ENCODE measurements at places on chromosomes 1 and 21.

- no peak for DNase-seq
Observed at GRCh38 chr1:115854005-115854404, 13.1 kb upstream of the NHLH2 start.

DNA sequence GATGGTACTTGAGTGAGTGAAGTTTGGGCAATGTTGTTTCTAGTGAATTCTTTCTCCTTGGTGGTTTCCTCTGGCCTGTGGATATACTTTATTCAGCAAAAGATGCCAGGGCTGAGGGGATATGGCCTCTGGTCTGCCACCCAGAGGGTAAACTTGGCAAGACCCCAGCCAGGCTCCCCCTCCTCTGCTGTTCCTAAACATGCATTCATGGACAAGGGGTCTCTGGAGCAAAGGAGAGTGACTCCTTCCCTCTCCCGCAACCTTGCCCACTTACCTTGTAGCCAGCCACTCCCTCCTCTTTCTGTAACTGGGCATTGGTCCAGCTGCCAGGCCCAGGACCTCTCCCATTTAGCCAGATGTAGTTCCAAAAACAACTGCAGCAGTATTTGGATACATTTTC is 43.8 kb downstream of the RUNX3 start:
- DNase-seq: no peak

DNA sequence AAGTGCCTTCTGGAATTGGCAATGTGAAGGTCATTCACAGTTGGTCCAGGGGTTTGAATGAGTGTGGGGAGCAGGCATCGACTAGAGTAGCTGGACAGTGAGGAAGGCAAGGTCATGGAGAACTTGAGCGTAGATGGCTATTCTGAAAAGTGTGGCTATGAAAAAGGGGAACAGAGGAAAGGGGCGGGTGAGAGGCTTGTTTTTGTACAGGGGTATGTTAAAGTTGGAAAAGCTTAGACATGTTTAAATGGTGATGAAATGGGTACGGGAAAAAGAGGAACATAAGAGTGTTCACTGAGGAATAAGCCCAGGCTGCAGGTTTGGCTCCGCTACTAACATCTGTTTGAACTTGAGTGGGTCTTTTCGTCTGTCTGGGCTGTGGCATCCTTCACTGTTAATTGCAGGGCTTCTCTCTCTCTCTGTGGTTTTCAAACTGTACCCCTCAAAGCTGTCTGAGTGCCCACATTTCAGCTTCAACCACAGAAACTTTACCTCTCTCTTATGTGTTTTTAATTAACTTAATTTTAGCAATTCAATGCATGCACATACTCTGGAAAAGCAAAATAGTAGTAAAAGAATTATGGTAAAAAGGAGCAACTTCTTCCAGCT is 70.8 kb upstream of the COA6 start:
- no peak for DNase-seq

DNA sequence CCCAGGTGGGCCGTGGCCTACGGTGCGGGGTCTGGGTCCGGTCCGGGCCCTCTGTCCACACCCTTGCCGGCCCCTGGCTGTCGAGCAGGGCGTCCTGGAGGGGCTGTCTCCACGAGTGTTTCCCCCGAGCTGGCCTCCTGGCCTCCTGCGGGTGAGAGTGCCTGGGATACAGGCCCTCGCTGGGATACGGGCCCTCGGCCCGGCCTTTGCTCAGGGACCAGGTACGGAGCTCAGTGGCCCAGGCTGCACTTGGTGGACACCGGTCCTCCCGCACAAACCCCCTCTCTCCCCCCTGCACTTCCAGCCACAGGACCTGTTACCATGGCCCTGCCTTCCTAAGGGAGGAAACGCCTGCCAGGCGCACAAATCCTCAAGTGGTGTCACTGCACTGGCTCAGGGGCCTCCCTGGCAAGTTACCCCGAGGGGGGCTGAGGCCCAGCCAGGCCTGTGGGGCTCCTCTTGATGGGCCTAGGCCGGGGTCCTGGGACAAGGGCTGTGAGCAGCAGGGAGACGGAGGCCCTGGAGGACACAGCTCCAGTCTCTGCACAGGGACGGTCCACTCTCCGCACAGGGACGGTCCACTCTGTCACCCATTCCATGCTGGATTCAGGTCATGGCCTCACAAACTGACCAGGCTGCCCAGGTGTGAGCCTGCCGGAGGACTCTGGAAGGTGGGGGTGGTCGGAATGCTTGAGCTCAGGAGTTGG is 18.2 kb upstream of the RNF223 start:
- no peak for DNase-seq

GRCh38 chr1:196425513-196425912 is 182.7 kb downstream of the KCNT2 start:
- no peak for DNase-seq

DNA sequence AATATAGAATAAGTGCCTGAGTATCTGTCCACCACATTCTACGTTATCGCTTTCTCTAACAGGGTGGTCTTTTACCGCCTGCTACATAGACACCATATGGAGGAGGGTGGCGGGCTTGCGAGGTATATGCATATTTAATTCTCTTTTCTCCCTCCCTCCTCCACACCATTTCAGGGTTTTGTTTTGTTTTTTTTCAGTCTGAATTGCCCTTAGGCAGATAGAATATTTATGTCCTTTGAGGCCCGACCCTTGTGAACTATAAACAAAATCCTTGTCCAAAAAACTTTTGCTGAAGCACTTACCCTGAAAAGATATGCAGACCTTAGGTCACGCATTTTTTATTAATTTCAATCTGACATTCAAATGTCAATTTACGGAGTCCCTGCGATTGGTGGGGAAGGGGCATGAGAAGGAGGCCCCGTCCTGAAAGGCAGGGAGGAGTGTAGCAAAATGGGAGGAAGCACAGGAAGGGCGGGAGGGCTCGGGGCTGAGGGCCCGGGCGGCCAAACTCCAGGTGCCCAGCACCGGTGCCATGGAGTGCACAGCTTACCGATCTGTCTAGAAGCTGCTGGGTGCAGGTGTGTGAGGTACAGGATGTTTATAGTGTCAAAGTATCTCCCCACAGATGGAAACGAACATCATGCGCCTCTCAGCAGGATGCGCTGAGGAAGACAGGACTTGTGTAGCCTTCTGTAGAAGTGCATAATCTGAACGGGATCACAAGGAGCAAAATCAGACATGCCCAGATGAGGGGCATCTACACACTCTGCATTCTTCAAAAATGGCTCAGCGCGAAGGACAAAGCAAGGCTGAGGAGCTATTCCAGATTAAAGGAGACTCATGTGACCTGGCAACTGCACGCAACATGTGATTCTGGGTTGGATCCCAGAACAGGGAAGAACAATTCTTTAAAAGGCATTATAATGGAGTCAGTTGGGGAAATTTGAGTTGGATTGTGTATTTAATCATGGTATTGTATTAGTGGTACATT is 68.8 kb upstream of the LYST start:
- DNase-seq: no peak

DNA sequence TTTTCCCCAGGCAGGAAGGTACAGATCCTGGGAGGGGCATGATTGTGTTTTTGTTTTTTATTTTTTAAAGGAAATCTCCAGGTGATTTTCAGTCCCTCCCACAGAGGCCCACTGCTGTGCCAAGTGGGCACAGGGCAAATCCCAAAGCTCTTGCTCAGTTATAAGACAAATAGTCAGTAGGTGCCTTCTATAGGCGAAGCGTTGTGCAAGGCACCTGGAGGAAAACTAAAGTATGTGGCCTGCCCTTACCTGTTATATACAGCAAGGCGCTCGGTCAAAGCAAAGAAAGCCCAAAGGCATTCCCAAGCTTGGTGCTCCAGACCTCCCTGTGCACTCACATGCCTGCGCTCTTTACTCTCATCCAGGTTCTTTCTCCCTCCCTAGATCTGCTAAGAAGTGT is 81.0 kb downstream of the KCNJ15 start:
- DNase-seq: no peak

DNA sequence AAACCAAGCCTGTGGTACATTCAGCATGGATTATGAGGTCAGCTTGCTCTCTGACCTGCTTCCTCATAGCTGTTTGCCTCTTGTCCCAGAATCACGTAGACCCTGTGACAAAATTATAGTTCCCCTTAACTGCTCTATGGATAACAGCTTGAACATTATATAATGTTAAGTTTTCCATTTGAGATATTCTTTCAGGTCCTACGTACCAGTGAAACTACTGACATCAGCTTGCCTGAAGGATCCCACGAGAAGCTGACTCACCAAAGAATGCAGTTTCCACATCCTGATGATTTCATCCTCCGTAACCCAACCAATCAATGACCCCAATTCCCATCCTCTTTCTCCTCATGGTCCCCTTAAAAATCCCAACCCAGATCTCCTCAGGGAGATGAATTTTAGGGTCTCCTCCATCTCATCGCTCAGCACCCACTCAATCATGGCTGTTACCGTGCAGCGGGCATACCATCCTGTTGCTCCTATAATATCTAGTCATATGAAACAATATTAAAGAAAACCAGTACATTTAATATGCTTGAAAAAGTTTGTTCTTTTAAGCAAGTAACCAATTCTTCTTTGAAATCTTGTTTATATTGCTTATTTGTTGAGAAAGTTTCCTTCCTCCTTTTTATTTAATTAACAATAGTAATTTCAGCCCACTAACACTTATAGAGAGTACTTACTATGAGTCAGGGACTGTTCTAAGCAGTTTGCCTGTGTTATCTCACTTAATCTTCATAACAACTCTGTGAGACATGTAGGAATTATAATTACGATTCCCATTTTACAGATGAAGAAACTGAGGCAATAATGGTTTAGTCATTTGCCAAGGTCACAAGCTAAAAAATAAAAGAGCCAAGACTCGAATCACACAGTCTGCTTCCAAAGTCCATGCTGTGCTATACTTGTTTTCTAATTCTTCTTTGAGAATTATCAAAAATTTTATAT is 27.4 kb downstream of the CHML start:
- DNase-seq: no peak

- DNase-seq: no peak
Observed at GRCh38 chr21:40165773-40166070, 298.5 kb downstream of the PCP4 start.

- DNase-seq: no peak
Observed at GRCh38 chr1:48414264-48414663, 57.7 kb downstream of the SPATA6 start.

- no peak for DNase-seq
Observed at GRCh38 chr1:154329551-154330131, 4.3 kb downstream of the ATP8B2 start.

DNA sequence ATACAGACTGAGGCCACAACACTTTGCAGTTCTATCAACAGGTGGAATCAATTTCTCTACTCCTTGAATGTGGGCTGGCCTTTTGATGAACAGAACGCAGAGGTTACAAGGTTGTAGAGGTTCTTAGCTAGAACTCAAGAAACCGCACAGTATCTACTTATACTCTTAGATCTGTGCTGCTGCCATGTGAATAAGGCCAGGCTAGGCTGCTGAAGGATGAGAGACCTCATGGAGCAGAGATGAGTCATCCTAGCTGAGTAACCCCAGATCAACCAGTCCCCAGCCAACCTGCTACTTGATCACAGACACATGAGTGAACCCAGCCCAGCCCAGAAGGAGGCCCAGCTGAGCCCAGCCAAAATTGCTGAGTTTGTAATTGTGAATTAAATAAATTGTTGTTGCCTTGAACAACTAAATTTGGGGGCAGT is 35.3 kb upstream of the BCAR3 start:
- DNase-seq: no peak

GRCh38 chr1:67893126-67893495 is 59.8 kb upstream of the GNG12 start:
- DNase-seq: no peak

- no peak for DNase-seq
Observed at GRCh38 chr1:4371849-4372248, 282.6 kb upstream of the AJAP1 start.
